ENCODE measurements at places on chromosomes 4 and X.
A peak's percentile ranks its signal among the peaks of the same experiment; 100 is the strongest.

- no peak for DNase-seq
Observed at GRCh38 chrX:112761242-112762207, 79.1 kb downstream of the AMOT start.

GRCh38 chr4:121464854-121465253, 84.0 kb upstream of the QRFPR start:
- DNase-seq = no peak

DNA sequence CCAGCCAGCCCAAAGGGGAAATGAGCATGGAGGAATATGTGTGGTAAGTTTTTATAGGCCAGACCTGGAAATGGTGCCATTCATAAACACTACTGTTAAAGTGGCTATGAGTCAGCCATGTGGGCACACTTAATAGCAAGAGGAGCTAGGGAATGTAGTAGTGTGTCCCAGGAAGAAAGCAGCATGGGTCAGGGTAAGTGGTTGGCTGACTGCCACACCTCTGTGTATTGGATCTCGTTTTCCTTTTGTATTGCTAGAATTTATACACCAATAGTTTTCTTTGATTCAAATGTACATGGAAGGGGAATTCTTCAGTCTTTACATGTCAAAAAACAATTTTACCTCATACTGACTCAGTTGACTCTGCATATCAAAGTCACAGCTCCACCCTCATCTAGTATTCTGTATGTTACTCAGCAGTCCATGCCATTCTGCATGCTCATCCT, 22.9 kb upstream of the SGMS2 start:
- DNase-seq = peak; percentile 34

GRCh38 chrX:79592259-79592658, 225.1 kb upstream of the ITM2A start:
- DNase-seq = no peak

GRCh38 chrX:125193921-125194320, 125.8 kb upstream of the TEX13C start:
- DNase-seq = no peak

DNA sequence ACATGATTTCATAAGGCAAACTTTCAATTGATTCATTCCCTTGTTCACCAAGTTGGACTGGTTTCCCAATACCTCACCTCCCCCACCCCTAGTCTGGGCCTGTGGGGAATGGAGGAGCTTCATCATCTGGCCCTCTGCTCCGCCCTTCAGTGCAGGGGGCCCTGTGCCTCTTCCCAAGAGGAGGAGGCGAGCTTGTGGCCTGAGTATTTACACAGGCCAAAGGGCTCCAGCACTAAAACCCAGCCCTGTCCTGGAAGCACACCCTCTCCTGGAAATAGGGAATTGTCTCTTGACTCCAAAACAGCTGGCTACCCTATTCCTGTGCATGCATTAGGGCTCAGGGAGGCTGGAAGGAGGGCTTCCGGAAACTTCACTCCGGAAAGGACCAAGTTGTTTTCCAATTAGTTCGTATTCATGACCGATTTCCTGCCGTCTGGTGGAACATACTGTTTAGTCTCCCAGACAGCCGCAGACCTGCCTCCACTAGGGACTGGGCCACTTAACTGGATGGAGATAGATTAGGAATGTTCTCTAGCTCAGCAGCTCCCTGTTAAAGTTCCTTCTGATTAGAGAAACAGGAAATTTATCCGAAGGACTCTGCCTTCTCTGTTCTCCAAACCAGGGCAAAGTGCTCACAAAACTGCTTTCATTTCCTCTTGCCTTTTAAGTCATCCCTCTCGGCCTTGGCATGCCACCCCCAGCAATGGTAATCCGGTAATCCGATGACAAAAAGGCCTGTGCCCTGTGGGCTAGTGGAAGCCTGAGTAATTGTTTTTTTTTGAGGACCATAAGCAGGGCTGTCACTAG, 5.8 kb downstream of the SRPX2 start:
- peak; percentile 94 for DNase-seq

GRCh38 chrX:120036704-120037103, 40.8 kb downstream of the RHOXF2B start:
- DNase-seq = no peak

GRCh38 chrX:39388730-39389129, 587.5 kb downstream of the MID1IP1 start:
- no peak for DNase-seq

DNA sequence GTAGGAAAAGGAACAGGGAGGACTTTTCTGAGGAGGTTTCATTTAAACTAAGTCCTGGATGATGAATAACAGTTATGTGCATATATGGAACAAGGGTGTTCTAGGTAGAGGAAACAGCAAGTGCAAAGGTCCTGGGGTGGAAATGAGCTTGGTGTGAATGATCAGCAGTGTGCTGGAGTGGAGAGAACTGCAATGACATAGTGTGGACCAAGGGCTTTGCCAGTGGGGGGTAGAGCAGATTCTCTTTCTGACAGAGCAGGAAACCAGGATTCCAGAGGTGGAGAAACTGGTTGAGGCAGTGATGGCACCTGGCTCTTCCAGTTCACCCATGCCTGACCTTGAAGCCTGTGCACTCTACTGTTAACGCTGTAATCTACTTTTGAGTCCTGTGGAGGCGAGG, 1.7 kb downstream of the PPP1R3F start:
- no peak for DNase-seq

GRCh38 chr4:135594521-135594920, 1392.9 kb upstream of the PABPC4L start:
- no peak for DNase-seq

DNA sequence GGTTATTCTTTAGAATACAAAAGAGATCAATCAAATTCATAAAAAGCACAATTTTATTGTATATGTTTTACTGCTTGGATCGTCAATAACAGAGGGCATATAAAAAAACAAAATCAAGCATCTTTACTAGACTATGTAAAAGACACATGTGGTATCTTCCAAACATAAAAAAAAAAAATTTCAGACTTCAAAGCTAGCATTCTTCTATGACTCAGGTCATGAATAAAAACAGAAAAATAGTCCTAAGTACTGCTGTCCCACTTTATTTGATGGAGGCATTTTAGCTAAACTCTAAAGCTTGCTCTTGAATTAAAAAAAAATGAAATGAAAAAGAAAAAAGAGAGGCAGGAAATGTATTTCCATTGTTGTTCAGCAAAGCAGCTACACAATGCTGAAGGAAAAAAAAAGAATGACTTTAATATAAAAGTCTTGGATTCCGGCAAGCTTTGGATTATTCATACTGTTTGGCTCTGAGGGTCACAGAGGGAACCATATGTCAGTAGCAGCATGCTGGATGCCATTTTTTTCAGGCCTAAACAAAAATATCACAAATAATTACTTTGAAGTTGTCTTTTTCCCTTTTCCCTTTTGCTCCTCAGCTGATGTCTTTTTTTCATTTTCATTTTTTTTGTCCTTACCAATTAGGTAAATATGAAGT, 249.1 kb upstream of the DIAPH2 start:
- no peak for DNase-seq

DNA sequence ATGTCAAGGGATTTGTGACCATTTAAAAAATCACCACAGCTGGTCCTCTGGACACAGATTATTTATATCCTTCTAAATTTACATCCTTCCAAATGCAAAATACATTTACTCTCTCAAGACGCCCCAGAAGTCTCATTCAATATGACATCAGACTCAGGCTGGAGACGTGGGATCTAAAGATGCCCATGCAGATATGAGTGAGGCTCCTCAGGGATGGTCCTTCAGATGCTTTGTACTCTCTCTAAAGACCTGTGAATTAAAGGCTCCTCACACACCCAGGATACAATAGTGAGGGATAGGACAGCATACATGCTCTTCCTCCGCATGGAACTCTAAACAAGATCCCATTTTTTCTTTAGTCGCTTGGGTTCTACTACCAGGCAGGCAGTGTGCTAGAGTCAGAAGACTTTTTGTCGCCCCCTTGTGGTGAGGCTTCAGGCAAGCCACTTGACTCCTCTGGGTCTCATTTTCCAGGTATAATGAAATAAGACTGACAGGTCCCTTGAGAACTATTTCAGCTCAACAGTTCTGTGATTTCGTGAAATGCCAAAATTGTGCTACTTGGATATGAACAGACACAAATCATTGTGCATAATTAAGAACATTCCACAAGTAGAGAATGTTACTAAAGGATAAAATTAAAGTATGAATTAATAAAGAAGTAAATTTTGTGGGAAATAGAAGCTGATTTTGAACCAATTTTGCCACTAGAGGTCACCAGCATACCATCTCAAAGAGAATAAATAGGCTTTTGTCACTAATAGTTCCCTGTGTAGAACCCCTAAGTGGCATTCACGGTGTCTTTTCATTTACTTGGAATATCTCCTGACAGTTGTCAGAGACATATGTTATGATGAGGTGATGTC, 13.7 kb upstream of the SCOC start:
- peak; percentile 74 for DNase-seq

DNA sequence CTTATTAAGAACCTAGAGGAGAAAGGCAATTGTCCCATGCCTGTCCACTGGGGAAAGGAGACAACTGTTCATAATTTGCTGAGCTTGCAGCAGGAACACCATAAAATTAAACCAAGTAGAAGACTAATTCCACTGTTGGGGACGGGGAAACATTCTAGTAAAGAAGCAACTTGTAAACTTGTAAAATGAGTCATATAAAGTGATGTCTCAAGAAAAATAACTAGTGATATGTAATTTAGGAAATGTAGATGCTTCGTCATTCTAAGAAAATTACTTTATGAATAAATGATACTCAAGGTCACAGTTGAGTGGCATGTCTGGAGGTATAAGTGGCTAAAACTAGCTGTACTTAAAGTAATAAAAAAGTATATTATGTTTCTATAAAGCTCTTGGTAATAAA, 121.2 kb upstream of the MID1 start:
- DNase-seq = no peak

DNA sequence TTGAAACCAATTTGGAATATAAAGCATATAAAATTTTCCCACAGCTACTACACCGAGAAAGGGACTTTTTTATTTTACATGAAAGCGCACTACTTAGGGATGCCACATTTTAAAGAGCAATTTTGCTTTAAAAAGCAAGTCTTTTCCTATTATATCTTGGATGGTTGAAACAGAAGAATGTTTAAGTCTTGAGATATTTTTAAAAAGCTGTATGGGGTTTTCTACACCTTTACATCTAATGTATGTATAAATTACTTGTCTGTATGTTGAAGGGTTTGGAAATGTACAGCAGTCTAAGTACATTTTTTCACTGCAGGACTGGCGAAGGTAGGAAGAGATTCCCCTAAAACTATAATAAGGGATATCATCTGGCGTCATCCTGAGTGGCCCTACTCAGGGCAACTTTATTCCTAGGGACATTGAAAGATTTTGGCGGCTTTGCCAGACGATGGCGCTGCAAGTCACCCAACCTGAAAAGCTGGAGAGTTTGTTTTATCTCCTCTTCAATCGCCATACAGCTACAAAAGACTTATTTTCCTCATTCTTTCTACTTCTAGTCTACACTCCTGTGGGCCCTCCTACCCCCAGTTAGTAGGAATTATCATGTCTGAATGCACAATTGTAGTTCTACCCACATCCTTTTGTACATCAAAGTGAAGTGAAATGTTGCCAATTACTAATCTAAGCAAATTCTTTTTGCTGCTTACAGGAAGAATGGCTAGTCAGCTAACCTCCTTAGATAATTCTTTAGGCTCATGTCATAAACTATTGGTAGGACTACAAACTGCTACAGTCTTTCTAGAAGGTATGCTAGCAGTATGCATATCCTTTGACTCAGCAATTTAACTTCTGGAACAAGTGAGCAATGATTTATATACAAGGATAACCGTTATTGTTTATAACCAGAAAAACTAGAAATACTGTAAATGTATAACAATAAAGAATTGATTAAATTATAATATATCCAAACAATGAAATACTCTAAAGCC, 782 bp upstream of the NEK1 start:
- peak; percentile 75 for DNase-seq

- DNase-seq = no peak
Observed at GRCh38 chr4:120839974-120840751, 82.4 kb downstream of the PRDM5 start.

DNA sequence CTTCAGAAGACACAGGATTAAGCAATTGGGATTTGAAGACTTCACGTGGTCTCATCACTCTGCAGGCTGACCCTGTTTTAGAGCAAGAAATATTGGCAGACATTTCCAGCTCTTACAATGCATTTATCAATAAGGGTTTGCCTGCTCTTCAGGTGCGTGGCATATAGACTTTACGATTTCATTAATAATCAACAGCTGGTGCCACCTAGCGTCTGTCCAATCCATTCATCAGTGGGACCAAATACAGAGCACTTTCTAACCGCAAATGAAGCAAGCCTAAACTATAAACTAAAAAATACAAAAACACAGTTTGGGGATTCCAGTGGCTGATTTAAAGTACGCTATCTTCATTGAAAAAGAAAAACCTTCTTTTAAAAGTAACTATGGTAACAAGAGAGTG, 125.4 kb upstream of the DMD start:
- peak; percentile 10 for DNase-seq

- DNase-seq = no peak
Observed at GRCh38 chr4:156762851-156763250, 208.7 kb downstream of the PDGFC start.

GRCh38 chr4:126023896-126024295, 709.1 kb downstream of the FAT4 start:
- peak; percentile 58 for DNase-seq

GRCh38 chrX:134418317-134419113, 41.5 kb upstream of the HPRT1 start:
- DNase-seq = no peak

- no peak for DNase-seq
Observed at GRCh38 chrX:40083120-40083978, 14.4 kb downstream of the BCOR start.

GRCh38 chr4:96652821-96653220, 812.9 kb downstream of the PDHA2 start:
- DNase-seq = no peak

DNA sequence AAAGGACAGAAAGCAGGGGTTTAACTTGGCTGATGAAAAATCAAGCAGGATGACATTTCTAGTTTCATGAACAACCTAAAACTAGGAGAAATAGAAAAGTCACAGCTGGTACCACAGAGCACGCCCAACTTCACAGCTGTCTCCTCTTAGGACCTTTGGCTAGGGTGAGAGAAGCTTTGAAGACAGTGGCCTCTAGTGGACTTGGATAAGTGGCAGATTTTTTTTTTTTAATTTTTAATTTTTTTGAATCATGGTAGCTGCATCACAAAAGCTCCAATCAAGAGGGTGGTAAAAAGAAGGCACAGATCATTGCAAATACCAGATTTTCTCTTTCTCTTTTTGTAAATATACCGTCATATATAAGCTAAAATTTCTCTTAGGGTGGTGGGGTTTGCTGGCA, 20.2 kb upstream of the MAP3K15 start:
- DNase-seq = peak; percentile 27
